Stimulated activated CD8-positive, alpha-beta memory T cell treated with anti-CD3 and anti-CD28 coated beads, Interleukin-4, amount 100 ng/mL, for 48 hours (primary cell): ENCODE measurements at places on chromosomes 7 and 10.

- no peak for DNase-seq
Observed at GRCh38 chr10:118531105-118531852, 64.2 kb downstream of the PRLHR start.

GRCh38 chr10:27714349-27714748 lies 31.3 kb downstream of the MKX start:
- no peak for DNase-seq

DNA sequence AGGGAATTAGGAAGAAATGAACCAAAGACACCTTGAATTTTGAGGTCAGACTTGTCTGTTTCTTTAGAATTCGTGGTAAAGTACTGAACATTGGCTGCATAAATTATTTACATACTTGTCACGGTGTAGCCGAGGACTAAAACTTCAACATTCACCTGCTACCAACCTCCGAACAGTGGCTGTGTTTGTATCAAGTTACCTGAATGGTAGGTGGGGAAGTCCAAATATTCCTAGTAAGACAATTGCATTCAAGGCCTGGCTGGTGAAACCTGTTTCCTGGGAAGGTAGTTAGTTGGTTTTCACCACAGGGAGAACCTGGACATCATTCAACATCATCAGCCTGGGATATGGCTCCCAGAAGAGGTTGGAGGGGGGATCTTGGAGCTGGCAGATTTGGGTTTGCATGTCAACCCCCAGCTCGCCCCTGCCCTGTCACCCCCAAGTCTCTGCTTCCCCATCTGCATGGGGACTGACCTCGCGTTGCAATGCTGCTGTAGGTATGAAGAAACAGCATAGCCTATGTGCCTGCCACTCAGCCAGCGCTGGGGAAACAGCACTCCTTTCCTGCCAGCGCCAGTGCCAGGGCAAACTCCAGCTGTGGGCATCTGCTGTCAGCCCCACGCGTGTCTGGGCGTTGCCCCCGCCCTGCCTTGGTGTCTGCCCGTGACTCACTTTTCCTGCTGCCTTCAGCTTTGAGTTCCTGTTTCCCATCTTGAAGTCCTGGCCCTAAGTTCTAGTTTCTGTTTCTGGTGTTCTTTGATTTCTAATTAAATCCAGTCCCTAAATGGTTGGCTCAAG lies 12.7 kb upstream of the LARP4B start:
- no peak for DNase-seq

GRCh38 chr10:71835671-71836595 lies 15.1 kb downstream of the PSAP start:
- no peak for DNase-seq

GRCh38 chr10:108454793-108455192 lies 1290.3 kb upstream of the SORCS1 start:
- DNase-seq: no peak

- DNase-seq: no peak
Observed at GRCh38 chr10:19719284-19719683, 96.9 kb upstream of the PLXDC2 start.

DNA sequence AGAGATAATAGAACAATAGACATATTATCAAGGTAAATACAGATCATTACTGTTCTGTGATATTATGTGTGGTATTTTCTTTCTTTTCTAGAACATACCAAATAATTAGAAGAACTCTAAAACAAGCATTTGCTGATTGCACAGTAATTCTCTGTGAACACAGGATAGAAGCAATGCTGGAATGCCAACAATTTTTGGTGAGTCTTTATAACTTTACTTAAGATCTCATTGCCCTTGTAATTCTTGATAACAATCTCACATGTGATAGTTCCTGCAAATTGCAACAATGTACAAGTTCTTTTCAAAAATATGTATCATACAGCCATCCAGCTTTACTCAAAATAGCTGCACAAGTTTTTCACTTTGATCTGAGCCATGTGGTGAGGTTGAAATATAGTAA lies 185.5 kb downstream of the CFTR start:
- no peak for DNase-seq

GRCh38 chr7:83691095-83691494 lies 42.2 kb upstream of the SEMA3E start:
- DNase-seq: no peak

DNA sequence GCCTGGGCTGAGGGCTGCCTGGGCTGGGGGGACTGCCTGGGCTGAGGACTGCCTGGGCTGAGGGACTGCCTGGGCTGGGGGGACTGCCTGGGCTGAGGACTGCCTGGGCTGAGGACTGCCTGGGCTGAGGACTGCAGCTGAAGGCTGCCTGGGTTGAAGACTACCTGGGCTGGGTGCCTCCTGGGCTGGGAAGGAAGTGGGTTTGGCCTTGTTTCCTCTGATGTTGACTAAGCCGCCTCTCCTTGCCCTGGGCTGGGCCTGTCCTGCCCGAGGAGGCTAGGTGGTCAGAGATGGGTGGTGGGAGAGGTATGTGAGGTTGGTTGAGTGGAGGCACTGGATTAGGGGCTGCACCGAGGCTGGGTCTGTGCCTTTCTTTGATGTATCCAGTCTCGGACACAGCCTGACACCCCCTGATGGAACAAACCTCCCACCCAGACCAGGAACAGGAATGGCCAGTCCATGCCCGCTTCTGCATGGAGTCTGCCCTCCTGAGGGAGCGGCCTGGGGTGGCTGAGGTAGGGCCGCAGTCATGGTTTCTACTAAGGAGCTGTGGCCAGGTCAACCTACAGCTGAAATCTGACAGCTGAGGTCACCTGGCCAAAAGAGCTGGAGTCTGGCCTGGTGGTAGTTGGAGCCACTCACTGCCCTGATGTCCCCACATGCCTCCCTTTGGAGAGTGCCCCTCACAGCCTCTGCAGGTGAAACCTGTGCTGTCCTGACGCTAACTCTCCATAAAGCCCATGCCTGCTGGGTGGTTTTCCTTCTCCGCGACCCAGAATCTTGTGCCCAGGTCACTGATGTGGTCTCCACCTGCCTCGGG lies 22.3 kb downstream of the SCART1 start:
- DNase-seq: no peak

- no peak for DNase-seq
Observed at GRCh38 chr7:36072620-36073019, 80.4 kb upstream of the EEPD1 start.

DNA sequence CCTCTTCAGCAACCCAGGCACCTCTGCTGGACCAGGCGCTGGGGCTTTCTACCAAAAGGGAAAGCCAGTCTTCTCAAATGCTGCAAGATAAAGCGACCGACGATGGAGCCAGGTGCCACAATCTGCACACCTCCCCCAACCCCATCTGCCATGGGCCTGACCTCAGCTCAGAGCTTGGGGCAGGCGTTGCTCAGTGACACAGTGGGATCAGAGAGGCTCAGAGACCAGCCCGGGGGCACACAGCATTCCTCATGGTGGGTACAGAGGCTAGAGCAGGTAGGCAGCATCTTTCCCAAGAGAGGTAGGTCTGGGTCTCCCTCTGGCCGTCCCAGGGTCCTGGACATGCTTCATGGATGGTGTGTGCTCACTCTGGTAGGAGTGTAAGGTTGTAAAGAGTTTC lies 56.3 kb downstream of the ZMIZ1 start:
- no peak for DNase-seq

GRCh38 chr10:70084189-70084588 lies 31.5 kb downstream of the MACROH2A2 start:
- no peak for DNase-seq

DNA sequence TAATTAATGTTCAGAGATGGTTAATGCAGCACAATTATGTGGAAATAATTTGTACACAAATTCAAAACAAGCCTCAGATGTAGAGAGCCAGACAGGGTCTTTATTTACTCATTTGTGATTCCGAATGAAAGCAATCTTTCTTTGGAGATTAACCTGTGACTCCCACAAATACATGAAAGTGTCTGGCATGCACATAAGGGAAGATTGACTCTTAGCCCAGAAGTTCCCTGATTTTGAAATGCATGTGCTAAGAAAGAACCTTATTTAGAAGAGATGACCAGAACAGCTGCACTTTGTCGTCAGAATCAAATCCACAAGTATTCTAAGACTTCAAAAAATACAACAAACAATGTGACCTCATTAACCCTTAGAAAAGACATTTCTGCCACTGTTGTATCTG lies 45.1 kb downstream of the RNLS start:
- no peak for DNase-seq

GRCh38 chr7:133582766-133583523 lies 330.1 kb downstream of the EXOC4 start:
- DNase-seq: no peak

- DNase-seq: peak; percentile 42
Observed at GRCh38 chr7:142516038-142516501, 233.2 kb upstream of the PRSS1 start.

GRCh38 chr10:24574161-24574560 lies 149.5 kb downstream of the ARHGAP21 start:
- DNase-seq: no peak

GRCh38 chr10:54708591-54708990 lies 92.4 kb downstream of the PCDH15 start:
- DNase-seq: no peak

- DNase-seq: no peak
Observed at GRCh38 chr7:70704831-70705346, 427.1 kb upstream of the GALNT17 start.

DNA sequence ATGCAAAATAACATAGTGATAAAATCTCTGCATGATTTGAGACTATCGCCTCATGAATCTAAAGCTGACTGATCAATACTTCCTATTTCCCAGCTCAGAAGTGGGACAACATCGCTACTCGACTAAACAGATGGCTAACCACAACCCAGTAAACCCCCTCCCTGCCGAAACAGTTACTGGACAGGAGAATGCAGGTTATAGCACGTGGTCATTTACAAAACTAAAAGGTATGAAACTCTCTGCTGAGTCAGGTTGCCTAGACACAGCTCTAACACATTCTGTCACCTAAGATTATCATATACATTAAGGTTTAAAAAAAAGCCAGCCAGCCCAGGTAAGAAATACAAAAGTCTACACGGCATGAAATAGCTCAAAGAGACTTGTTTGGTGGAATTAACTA lies 64.0 kb downstream of the CTBP2 start:
- DNase-seq: no peak

- DNase-seq: no peak
Observed at GRCh38 chr10:3866332-3866731, 81.3 kb upstream of the KLF6 start.
